ENCODE measurements at places on chromosomes 5 and 9. TPM values are rescaled to one million over a fixed set of nuclear protein-coding genes. Genes with fewer than 3 reads are reported as not detected.

FBXW11 gene
- 37.4 TPM for polyA plus RNA-seq

CSF1R gene
- 27.0 TPM for polyA plus RNA-seq

HMGXB3 gene
- polyA plus RNA-seq: 25.4 TPM

DNA sequence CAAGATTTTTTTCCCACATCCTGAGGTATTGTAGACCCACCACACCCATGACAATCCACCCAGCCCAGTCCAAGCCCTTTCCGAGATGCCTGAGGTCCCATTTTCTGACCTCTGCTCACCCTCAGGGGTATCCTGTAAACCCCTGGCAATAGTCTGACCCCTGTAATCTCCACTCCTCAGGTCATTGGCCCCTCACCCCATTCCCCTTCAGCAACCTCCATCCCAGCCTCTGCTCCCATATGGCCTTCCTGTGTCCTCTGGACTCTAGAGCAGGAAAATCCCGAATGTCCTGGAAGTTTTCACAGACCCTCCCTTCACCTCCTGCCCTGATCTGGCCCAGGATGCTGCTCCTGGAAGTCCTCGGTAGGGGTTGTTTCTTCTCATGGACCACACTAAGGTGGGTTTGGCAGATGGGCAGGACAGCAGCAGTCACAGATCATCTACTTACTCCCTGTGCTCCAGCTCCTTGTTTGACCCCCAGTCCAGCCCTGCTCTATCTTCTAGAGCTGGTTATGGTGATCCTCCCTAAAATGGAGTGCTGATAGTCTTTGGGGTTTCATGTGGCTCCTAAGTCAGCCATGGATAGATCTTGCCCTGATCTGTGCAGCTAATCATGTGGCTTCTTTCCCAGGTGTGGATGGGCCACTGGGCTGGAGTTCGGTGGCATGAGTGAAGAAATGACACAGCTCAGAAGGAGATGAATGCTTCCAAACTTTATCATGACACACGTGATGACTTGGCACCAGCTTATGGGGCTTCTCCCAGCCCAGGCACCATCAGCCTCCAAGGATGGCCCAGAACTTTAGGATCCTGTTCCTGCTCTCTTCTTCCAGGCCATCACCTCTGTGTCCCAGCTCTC lies 12.0 kb upstream of the ACSL6 start:
- DNase-seq: no peak

- no peak for DNase-seq
Measured at GRCh38 chr9:122190597-122191381, 31.1 kb downstream of the MORN5 start.

DNA sequence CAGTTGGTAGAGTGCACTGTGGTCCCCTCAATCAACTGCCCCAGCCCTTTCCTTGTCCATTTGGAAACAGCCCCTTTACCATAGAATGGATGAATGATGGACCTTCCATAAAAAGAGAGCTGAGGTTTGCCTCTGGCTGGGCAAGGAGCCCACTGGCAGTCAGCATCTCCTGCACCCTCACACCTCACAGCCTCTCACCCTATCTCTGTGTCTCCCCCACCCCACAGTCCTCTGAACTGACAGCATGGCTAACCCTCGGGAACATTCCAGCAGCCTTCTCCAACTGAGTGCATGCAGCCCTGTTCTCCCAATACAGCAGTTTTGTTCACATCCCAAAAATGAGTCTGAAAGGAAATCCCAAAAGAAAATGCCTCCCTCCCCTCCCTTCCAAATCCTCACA lies 51.7 kb downstream of the RETREG1 start:
- no peak for DNase-seq

DNA sequence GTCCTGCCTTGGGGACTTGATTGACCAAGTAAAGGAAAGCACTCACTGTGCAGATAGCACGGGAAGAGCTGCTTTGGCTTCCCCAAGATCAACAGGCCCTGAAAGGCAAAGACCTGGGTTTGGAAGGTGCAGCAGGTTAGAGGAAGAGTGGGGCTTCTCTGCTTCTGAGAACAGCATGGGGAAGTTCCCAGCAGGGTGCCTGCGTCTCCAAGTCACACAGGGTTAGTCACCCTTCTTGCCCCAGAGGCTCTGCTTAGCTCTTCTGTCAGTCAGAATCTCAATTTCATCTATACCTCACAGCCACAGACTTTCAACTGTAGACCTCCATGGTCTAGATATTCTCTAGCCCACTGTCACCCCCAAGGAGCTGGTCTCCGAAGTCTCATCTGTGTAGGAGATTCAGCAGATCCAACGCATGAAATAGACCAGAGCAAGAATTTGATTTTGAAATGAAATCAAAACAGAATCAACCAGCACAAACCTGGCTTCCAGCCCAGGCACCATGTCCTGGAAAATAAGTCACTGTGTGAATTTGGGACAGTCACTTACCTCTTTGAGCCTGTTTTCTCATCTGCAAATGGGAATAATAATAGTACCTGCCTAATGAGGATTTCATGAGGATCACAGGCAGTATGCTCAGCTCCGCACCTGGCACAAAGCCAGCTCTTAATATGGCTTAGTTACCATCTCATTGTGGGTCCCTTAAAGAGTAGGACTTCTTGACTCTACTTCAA lies 64.0 kb downstream of the SFXN1 start:
- DNase-seq: no peak

DNA sequence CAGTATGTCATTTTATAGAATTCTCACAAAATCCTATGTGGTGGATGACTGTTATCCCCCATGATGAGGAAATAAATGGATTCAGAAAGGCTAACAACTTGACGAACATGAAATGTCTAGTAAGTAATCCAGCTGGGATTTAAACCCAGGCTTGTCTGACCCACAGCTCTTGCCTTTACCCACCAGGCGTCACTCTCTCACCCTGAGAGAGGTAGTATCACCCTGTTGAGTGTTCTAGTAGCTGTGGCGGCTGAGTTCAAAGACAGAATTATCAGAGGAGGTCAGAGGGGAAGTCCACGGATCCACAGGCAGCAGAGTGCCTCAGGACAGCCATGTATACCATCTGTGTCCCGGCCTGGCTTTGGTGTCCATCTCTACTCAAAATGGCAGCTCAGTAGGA lies 113.8 kb downstream of the ZNF462 start:
- DNase-seq: no peak

- no peak for DNase-seq
Measured at GRCh38 chr5:74143151-74143550, 497.4 kb downstream of the ENC1 start.

- DNase-seq: peak; percentile 59
Measured at GRCh38 chr9:18890372-18890771, 142.6 kb downstream of the SAXO1 start.

GRCh38 chr9:113238859-113239232 lies 17.5 kb downstream of the SLC31A1 start:
- peak; percentile 24 for DNase-seq

All from muscle of leg (tissue), 16 donors.